ENCODE measurements at places on chromosomes 5 and 9.

- no peak for DNase-seq
These were observed 2.3 kb upstream of the IRX2 start for GRCh38 chr5:2753452-2754420.

DNA sequence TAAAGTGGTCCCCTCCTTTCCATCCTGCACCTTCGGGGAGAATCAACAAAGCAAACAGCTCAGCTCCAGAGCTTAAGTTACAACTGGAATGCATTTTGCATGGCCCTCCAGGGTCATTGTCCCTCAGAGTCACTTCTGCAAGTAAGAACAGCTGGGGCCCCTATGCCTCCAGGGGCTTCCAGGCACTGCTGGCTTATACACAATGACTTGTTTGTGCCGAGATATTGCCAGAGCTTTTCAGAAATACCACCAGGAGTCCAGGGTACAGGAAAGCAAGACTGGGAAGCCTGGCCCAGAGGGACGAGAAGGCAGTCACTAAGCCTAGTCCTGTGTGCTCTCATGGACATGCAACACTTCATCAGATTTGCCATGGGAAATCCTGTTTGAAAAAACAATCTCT lies 11.3 kb downstream of the FRMD3 start:
- DNase-seq: no peak

DNA sequence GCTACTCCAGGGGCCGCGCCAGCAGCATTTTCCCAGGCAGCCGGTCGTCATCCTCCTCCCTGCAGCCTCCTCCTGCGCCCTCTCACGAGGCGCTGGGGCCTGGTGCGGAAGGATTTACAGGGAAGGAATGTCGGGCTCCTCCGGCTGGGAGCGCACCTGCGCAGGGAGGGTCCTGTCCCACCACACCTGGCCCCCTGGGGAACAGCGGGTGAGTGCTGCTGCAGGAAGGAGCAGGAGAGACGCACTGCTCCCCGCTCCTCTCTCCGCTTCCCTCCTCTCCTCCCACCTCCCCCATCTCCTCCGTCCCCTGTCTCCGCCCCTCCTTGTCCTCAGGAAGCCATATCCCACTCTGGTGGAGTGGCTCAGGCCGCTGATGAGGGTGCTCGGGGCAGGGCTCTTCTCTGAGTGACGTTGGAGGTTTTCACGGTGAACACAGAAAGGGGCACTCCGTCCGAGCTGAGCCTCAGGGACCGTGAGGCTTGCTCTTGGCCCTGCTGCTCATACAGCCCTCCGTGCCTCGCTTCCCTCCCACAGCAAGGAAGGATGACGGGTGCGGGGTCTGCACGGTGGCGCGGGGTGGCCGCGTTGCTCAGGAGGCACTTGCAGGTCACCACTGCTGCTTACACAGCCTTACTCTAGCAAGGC lies 31.3 kb downstream of the IRX4 start:
- DNase-seq: no peak

DNA sequence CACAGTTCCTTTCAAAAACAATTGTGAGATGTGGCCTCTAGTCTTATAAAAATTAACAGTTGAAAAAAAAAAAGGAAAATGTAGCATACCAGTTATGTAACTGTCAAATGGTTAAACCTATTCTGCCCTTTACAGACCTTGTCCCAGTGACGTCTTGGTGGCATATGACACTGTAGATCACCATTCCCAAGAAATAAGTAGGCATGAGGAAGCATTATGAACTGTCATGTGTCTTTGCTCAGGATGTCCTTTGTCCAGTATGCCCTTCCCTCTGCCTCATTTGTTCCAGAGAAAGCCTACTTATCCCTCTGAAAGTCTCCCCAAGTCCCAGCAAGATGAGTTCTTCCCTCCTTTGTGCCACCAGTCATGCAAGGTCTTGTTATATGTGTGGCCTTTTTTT lies 63.2 kb downstream of the PAM start:
- DNase-seq: peak; percentile 31

DNA sequence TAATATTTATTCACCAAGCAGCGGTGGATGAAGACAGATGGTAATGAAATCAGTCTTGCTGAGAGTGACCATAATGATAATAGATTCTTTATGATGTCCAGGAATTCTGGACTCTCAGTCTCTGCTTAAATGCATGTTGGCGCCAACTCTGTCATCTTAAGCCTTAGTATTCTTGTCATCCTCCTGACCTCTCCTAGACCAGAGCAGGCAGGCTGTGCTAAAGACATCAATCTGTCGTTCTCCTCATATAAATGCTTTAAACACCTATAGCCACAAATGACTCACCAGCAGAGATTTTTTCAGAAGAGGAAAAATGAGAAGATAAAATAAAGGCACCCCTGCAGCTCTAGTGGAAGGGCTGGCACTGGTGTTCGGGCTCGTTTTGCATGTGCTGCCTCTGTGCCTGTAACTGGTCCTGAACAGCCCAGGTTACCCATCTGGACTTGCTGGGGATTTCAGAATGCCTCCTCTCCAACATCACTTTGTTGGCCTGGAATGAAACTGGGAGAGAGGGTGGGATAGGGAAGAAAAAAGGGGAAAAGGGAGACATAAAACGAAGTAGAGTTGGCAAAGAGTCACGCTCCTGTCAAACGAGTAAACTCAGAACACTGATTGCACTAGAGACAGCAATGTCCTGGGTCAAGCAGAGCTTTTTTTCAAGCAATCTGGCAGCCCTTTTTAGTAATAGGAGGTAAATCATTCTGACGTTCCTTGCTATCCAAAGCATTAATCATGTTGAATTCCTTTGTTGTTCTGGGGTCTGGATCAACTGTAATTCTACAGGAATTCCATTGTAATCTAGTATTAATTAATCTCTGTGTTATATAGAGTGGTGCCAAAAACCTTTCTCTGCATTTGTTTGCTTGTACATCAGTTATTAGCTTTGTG lies 195.5 kb upstream of the CLINT1 start:
- DNase-seq: no peak

GRCh38 chr5:91189480-91190313 lies 193.4 kb downstream of the ARRDC3 start:
- DNase-seq: peak; percentile 26

DNA sequence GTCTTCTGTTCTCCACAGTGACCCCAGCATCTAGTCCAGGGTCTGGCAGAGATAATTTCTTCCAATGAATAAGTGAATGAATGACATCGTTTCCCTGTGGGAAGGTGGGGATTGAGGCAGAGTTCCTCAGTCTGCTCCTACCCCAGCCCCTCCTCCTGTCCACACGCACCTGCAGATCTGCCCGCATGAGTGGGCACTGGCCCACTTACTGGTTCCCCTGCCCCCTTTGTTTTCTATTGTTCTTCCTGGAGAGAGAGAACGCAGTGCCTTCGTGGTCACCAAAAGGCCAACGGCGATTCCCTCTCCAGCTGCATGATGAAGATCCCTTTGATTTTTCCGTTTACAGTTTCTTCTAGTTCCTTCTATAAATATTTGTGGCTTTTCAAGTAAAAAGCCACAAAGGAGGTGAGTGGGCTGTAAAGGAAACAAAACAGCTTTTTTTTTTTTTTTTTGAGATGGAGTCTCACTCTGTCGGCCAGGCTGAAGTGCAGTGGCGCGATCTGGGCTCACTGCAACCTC lies 5.8 kb upstream of the FPGS start:
- peak; percentile 34 for DNase-seq

GRCh38 chr9:126752376-126752775 lies 52.5 kb upstream of the ZBTB43 start:
- DNase-seq: no peak

DNA sequence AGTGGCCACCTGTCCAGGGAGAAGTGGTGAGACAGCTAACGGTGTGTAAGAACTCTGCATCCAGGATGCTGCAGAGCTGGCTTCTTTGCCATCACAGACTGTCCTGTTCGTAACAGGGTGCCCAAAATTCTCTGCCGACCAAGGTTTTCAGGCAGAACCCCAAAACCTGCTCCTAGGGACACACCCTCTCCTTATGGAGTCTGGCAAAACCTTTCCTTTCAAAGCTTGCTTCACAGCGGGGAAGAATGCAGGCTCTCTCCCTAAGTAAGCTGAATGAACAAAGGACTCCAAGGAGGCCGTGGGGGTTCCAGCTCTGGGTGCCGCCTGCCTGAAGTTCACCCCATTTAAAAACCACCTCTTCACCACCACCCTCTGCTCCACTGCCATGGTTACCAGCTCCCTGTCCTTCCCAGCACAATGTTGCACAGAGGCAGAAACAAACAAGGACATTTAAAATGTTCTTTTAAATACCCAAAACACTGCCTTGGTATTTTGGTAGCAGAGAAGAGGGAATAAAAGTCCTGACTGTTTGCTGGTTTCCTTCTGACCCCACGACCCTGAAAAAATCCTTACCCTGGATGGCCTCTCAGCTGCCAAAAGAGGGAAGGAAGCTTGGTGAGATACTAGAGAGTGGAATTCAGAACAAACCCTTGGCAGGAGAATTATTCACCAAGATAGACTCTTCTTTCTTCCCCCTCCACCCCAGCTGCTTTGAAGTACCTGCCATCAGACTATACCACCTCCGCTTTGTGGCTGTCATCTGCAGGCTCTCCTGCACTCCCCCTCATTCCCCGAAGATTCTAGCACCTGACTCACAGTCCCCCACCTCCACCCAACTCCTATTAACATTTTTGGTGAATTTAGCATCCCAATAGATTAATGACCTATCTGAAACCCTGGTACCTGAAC lies 7.1 kb upstream of the KLF9 start:
- DNase-seq: peak; percentile 13

DNA sequence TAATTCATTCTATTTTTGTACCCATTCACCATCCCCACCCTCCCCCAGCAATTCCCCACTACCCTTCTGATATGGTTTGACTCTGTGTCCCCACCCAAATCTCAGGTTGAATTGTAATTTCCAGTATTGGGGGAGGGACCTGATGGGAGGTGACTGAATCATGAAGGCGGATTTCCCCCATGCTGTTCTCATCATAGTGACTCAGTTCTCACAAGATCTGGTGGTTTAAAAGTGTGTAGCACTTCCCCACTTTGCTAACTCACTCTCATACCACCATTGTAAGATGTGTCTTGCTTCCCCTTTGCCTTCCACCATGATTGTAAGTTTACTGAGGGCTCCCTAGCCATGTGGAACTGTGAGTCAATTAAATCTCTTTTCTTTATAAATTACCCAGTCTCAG lies 25.9 kb upstream of the TESK1 start:
- peak; percentile 60 for DNase-seq

- no peak for DNase-seq
These were observed 528.7 kb upstream of the ZNF608 start for GRCh38 chr5:125274938-125275724.

DNA sequence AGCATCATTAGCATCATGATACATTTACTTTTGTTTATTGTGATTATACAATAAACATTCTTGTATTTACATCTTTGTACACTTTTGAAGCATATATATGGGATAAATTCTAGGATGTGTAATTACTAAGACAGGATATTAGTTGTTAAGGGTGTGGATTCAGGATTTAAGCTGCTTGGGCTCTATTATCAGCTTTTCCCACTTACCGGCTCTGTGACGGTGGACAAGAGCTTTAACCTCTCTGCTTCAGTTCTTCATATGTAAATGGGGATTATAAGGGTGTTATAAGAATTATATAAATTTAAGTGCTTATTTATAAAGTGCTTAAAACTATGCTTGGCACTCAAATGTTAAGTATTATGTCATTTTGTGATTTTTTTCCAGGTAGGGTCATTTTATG lies 131.1 kb downstream of the FER start:
- no peak for DNase-seq

DNA sequence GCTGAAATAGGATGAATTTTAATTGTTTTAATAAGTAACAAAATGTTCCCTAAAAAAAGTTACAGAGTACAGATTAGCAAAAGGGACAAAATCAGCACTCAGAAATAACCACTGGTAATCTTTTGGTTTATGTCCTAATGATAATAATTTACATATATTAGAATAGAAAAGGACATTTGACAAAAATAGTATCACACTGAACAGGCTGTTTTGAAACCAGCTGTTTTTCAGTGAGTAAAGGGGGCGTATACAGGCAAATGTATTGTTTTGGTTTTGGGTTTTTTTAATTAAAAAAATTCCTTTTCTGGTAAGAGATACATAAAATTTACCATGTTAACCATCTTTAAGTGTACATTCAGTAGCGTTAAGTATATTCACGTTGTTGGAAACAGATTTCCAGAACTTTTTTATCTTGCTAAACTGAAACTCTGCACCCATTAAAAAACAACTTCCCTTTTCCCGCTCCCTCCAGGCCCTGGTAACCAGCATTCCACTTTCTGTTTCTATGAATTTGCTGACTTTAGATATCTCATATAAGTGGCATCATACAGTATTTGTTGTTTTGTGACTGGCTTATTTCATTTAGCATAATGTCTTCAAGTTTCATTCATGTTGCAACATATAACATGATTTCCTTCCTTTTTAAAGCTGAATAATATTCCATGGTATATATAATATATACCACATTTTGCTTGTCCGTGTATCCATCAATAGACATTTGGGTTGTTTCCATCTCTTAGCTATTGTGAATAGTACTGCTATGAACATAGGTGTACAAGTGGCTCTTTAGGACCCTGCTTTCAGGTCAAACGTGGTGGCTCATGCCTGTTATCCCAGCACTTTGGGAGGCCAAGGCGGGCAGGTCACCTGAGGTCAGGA lies 20.6 kb upstream of the LARP1 start:
- peak; percentile 40 for DNase-seq

- no peak for DNase-seq
These were observed 16.5 kb downstream of the NACC2 start for GRCh38 chr9:136078498-136079011.

GRCh38 chr5:305050-305449 lies 16.5 kb upstream of the AHRR start:
- no peak for DNase-seq

GRCh38 chr5:135036405-135036804 lies 2.4 kb upstream of the PITX1 start:
- DNase-seq: no peak

GRCh38 chr5:128477944-128478343 lies 60.1 kb downstream of the FBN2 start:
- DNase-seq: no peak

DNA sequence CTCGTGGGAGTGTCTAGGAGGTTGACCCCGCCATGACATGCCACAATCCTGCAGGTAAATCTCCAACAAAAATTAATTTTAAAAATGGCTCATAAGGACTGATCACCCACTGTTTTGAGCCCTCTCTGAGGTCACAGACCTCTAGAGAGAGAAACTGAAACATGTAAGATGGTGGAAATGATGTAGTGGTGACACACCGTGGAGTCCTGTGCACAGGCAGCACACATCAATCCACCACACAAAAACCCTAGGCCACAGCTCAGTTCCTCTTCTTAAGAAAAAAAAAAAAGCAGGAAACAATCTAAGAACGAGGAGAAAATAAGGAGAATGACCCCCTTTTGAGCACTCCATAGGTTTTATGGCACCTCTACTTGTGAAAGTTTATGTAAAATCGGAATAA lies 93.8 kb upstream of the FAM120A start:
- no peak for DNase-seq

DNA sequence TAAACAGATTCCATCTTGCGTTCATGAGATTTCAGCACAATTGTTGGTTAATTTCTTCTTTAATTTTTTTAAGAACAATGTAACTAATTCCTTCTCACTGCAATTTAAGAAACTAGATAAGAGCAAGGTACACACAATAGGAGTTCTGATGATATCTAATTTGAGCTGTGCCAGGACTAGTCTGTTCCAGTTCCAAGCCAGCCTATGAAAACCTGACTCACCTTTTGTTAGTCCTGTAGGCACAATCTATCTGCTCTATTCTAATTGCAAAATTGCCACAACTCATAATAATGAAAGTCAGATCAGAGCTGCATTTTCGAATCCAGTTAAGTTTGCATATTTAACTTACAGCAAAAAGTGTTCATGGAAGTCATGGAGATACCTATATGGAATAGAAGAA lies 494.1 kb upstream of the TUSC1 start:
- DNase-seq: no peak

- peak; percentile 57 for DNase-seq
These were observed 2.3 kb downstream of the SMIM3 start for GRCh38 chr5:150780816-150781221.

- no peak for DNase-seq
These were observed 8.8 kb upstream of the HSDL2 start for GRCh38 chr9:112371060-112371459.

Measured in inflammatory macrophage (primary cell).